ENCODE measurements at places on chromosomes 7 and 10. TPM values are rescaled to one million over a fixed set of nuclear protein-coding genes. Genes with fewer than 3 reads are reported as not detected.

TCAF1 gene
- 55.4 TPM for total RNA-seq

ANTXRL gene
- total RNA-seq: not detected

CRTAC1 gene
- total RNA-seq: 2.5 TPM

SLC39A12 gene
- total RNA-seq: not detected

CH25H gene
- 0.40 TPM for total RNA-seq

GFRA1 gene
- total RNA-seq: 2.1 TPM

DMBT1 gene
- not detected for total RNA-seq

TET1 gene
- 0.21 TPM for total RNA-seq

DNA sequence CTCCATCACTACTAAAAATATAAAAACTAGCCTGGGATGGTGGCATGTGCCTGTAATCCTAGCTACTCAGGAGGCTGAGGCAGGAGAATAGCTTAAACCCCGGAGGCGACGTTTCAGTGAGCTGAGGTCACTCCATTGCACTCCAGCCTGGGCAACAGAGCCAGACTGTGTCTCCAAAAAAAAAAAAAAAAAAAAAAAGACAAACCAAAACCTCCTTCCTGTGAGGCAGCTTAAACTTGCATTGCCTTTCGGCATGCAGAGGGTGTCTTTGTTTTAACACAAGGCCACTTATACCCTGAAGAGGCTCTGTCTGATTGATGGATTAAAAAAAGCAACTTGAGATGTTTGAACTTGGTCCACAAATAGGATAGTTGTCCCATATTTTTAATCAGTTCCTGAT, 128.4 kb upstream of the RSU1 start:
- no peak for DNase-seq

DNA sequence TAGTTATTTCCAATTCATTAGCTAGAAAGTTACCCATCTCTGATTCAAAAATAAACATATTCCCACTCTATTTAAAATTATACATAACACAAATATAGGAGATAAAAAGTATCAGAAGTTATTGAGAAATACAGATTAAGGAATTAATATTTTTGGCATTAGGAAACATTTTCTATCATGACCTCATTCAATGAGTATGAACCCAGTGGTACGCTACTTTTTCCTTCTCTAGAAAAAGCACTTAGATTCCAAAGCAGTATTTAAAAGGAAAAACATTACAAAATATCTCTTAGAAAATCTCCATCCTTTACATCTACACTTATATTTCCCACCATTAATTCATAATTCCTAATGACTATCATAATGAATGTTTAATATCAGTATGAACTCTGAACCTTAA, 240.6 kb upstream of the GNAI1 start:
- no peak for DNase-seq

- DNase-seq: no peak
Measured at GRCh38 chr7:999941-1000935, 17.3 kb downstream of the CYP2W1 start.

DNA sequence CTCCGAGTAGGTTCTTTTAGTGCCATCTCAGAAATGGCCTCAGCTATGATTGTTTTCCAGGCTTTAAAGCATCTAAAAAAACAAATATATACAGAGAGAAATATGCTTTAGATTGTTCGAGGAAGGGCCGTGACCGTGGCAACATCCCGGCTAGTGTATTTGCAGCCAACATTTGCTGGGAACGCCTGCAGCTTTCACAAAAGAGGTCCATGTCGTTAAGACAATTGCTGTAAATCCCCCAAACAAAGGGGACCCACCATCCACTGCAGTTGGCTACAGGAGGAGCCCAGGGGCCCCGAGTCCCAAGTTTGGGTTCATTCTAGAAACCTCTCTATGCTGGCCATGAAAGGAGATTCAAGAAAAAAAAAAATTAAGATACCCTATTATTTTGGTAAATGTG, 152.8 kb upstream of the TCF7L2 start:
- DNase-seq: no peak

DNA sequence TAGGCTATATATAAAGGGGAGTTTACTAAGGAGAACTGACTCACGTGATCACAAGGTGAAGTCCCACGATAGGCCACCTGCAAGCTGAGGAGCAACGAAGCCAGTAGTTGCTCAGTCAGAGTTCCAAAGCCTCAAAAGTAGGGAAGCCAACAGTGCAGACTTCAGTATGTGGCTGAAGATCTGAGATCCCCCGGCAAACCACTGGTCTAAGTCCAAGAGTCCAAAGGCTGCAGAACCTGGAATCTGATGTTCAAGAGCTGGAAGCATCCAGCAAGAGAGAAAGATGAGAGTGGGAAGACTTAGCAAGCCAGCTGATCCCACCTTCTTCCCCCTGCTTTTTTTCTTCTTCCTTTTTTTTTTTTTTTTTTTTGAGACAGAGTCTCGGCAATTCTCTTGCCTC, 27.0 kb upstream of the GSDME start:
- no peak for DNase-seq

DNA sequence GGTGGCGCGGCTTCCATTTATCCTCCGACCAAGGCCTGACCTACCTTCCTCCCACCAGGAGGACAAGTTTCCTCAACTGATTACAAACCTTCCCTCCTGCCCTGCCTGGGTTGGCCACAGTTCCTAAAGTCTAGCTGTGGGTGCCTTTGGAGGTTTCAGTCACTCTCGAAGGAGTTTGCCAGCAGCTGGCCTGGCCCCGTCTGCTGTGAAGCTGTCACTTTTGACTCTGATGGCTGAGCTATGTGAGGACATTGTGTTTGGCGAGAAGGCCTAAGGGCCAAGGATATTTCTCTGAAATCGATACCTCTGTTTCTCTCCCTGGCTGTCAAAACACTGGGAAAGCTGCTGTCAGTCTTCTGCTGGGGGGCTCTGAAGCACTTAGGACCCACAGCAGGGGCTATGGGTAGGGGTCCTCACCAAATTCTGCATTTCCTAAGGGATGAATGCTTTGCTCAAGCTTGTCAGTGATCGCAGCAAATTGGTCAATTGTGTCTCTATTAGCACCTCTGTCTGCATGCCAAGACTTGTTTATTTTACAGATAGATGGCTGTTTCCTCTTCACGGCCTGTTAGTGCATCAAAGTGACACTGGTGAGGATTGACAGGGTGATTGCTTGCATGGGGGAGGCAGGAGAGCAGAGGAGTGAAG, 31.9 kb upstream of the SAMD8 start:
- DNase-seq: no peak

GRCh38 chr10:95782318-95782717, 26.4 kb downstream of the ENTPD1 start:
- DNase-seq: no peak

DNA sequence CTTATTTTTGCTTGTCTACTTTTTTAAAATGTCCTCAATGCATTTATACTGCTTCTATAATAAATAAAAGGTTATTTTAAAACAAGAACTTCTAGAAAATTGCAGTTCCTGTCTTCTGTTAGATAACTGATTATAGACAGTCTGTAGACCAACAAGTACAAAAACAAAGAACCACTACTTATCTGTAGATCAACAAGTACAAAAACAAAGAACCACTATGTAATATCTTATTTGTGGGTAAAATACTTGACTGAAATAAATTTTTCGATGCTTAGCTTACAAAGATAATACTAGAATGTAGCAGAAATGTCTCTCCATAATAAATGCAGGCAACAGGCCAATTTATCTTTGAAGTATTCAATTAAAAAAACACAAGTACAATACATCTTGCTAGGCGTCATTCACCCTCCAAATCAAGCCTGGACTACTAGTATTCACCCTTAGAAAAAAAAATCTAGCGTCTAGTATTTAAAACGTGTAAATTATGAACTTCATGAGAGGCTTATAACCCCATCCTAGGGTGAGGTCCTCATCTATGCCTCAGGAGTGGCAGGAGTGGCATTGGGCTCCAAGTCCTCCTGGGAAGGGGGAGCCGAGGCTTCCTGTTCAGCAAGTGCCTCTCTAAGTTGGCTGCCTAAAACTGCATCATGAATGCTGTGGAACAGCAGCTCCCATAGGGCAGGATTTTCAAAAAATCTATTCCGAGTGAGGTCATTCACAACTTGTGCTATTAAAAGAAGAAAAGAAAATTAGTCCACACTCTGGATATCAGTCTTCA, 26.6 kb downstream of the PSMC2 start:
- DNase-seq: no peak

- no peak for DNase-seq
Measured at GRCh38 chr7:155345490-155345889, 47.8 kb downstream of the INSIG1 start.

DNA sequence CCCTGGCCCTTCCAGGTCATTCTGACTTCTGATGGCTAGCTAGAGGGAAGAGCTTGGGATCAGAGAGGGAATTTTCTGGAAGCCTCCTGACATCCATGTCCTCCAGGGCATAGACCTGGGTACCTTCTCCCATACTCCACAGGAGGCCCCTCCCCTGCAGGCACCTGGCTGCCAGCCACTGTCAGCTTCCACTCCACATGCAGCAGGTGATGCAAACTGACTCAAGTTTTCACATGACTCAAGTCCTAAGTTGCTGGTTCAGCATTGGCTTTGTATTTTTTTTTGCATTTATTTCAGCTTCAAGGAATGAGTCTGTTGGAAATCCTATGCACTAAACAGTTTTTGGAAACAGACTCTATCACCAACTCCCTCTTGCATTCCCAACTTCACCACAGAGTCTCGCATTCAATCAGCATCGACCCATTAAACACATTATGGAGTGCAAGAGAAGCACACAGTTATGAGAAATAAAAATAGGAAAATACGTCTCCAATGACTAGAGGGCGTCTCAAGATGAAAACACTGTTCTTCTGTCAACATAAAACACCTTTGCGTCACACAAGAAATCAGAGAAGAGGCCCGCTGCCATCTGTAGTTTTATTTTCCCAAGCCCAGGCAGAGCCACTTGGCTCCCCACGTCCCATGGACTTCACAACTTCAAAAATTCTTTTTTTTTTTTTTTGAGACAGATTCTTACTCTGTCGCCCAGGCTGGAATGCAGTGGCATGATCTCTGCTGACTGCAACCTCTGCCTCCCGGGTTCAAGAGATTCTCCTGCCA, 362.6 kb upstream of the MGMT start:
- DNase-seq: no peak

Data from pulmonary artery endothelial cell (primary cell).